NCI-H524 treated with DMSO at 0.1 percent for 48 hours (cell line): ENCODE measurements at places on chromosomes 3 and 15.

DNA sequence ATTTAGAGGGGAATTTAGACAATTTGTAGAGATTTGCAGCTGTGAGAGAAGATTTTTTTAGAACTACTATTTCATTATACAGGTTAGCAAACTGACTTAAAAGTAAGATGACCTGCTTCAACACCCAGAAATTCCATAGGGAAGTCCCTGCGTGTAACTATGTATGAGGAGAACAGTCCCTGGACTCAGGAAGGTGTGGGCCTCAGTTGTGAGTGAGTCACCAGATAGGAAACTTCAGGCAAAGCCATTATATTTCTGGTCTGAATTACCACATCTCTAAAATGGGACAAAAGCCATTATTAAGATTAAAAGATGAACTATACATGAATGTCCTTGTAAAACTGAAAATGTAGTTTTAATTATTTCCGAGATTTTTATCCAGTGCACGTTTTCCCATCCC lies 488.3 kb upstream of the GOLIM4 start:
- DNase-seq = no peak

DNA sequence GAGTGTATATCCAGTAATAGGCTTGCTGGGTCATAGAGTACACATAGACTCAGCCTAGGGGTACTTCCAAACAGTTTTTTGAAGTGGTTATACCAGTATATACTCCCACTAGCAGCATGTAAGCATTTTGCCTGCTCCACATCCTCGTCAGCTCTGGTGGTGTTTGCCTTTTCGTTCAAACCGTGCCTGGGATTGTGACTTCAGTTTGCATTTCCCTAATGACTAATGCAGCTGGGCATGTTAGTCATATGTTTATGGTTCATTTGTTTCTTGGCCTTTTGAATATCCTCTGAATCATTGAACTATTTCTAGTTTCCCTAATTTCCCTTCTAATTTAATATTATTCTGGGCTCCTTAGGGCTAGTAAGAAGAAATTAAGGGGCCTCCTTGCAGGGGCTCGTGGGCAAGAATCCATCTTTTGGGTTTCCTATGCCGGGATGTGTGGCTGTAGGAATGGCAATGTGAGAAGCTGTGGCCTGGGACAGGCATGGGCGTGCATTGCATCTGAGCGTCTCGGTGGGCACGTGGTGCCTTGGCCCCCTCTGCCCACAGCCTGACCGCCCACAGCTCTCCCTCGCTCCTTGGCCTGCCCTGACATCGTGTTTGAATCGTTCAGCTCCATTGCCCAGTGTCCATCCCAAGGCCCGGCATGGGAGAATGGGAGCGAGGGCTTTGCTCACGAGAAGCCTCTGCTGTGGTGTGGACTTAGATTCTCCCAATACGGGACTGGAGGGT lies 26.4 kb downstream of the FAH start:
- no peak for DNase-seq

- no peak for DNase-seq
Observed at GRCh38 chr15:39552556-39552955, 28.3 kb upstream of the THBS1 start.

GRCh38 chr3:69540706-69541581 lies 155.1 kb upstream of the FRMD4B start:
- peak; percentile 18 for DNase-seq

DNA sequence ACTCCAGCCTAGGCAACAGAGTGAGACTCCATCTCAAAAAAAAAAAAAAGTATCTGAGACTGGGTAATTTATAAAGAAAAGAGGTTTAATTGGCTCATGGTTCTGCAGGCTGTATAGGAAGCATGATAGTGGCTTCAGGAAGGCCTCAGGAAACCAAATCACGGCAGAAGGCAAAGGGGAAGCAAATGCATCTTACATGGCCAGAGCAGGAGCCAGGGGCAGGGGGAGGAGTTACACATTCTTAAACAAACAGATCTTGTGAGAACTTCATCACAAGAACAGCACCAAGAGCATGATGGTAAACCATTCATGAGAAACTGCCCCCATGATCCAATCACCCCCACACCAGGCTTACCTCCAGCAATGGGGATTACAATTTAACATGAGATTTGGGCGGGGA lies 37.2 kb downstream of the ACAP2 start:
- no peak for DNase-seq

- DNase-seq = no peak
Observed at GRCh38 chr3:135161425-135161824, 366.4 kb downstream of the EPHB1 start.

DNA sequence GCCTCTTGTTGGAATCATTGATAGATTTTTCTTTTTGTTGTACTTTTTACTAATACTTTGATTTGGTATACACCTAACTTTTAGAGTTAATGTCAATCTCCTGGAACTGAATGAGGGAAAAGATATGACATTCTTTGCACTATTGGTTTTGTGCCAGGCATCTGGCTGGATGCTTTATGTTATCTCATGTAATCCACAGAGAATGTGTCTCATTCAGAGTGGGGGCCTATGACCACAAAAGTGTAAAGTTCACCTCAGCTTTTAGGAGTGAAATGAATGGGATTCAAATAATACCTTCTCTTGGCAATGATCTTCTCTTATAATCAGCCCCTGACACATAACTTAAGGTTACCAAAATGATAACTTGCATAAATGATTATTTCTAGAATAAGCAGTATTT lies 329.1 kb upstream of the ROPN1 start:
- DNase-seq = no peak

DNA sequence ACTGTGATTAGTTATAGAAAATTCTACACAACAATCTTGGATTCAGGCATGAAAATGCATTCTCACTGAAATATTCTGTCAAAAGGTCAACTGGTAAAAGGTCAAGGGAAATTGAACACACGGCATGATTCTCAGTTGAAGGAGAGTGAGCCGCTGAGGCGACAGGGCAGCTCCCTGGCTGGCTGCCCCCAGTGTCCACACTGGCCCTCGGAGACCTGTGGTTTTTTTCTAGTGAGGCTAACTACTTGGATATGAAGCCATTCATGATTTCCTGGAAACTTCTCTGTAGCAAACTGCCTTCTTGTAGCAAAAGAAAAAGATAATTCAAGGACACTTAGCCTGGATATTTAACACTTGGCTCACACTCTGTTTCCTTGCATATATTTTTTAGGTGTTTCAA lies 37.2 kb downstream of the AADACL2 start:
- DNase-seq = no peak

DNA sequence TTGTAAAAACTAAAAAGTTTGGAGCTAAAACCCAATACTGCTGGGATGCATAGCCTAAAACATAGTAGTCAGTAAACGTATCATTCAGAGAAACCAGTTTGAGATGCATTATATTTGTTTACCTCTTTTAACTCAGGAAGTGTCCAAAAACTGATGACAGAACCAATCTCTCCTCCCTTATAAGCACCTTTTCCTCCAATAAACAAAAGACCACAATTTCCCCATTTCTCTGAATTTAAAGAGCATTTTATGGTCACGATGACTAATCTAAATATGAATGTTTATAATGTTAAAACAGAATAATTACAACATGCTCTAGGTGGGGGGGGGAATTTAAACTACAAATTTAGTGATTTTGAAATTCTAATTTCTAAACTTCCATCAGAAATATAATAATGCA lies 58.5 kb downstream of the CEP63 start:
- no peak for DNase-seq
